ENCODE measurements at places on chromosomes 4 and X. TPM values are rescaled to one million over a fixed set of nuclear protein-coding genes. Genes with fewer than 3 reads are reported as not detected.

GRSF1 gene
- total RNA-seq: 62.4 TPM

SPANXN2 gene
- total RNA-seq: not detected

CT45A1 gene
- not detected for total RNA-seq

TCEAL8 gene
- total RNA-seq: 100 TPM

FRG2 gene
- total RNA-seq: not detected

SAGE1 gene
- total RNA-seq: not detected

PNMA3 gene
- total RNA-seq: 0.26 TPM

SLC10A4 gene
- total RNA-seq: not detected

GAGE2A gene
- total RNA-seq: not detected

ZFP42 gene
- 0.26 TPM for total RNA-seq

OTUD6A gene
- not detected for total RNA-seq

TSPAN7 gene
- not detected for total RNA-seq

ZFX gene
- total RNA-seq: 41.1 TPM

TRIM60 gene
- not detected for total RNA-seq

CFAP99 gene
- not detected for total RNA-seq

SLC25A53 gene
- 13.4 TPM for total RNA-seq

MAGEA8 gene
- total RNA-seq: not detected

GPR82 gene
- total RNA-seq: not detected

GAGE12J gene
- not detected for total RNA-seq

All from fibroblast of lung (primary cell).